Endothelial cell (in vitro differentiated cells): ENCODE measurements at places on chromosomes 5 and 9. TPM values are rescaled to one million over a fixed set of nuclear protein-coding genes. Genes with fewer than 3 reads are reported as not detected.

Gene CTXN3
- 5.4 TPM for total RNA-seq

Gene REEP2
- total RNA-seq = 72.8 TPM

DNA sequence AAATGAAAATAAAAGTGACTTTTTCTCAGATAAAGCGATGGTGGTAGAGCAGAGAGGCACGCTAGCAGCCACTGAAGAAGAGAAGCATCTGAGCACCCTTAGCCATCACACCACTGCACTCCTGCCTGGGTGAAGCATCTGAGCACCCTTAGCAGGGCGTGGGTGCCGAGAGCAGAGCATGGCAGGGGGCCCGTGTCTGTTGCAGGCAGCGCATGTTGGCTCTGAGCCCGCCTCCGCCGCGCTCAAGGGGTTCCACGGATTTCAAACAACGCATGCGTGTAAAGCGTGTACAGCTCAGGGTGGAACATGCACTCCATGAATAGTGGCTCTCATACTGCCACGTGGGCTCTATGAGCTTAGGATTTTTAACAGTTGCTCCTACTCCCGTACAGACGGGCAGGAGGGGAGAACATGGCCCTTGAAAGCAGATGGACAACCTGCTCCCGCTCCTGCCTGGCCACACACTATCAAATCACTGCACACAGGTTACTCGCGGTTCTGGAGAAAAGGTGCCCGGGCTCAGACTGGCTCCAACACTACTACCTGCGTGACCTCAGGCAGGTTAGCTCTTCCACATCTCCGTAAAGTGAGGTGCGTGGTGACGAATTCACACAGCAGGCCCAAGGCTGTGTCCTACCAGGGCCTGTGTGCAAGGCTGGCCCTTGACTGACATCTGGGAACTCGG lies 12.1 kb downstream of the LRRC14B start:
- no peak for DNase-seq

DNA sequence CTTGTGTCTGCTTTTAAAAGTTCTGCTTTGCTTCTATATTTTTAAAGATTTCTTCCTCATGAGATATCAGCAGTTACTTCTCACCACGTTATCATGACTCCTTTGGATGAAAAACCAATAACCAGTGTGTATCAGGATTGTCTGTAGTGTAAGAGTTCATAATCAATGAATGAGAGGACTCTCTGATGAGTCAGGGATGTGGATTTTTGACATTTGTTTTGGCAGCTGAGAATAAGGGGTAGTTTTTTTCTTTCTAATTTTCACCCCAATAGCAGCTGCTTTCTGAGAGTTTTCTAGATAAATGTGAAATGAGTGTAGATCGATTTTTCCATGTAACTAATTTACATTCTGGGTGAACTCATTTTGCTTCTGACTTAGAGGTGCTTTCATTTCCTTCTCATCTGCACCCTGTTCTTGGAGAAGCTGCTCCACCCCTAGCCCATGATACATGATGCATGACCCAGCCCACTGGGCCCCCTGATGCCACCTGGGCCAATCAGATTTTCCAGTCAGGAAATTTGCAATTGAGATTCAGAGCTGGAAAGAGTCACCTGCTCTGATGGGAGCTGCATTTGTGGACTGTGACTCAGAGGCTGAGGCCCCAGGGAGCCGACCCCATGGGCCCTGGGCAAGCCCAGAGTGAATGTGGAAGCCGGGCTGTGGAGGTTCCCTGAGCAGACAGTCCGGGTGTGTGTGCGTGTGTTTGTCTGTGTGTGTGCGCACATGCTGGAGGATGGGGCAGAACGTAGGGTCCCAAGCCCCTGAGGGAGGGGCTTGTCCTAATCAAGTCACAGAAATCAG lies 159.3 kb downstream of the RGS3 start:
- no peak for DNase-seq

Gene C5orf52
- not detected for total RNA-seq

GRCh38 chr5:153432583-153432982 lies 57.9 kb upstream of the GRIA1 start:
- DNase-seq = no peak

DNA sequence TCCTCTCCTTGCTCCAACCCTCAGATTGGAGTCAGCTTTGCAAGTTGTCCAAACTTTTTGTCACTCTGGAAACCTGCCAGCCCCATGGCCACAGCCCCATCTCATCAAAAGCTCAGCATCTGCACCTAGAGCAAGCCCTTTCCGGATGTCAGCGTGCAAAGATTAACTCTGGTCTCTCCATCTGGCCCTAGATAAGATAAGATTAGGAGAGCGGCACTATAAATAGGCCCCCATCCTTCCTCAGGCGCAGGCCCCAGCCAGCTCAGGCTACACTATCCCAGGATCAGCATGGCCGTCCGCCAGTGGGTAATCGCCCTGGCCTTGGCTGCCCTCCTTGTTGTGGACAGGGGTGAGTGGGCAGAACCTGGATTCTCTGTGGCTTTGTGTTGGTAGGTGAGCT lies at the start of gene SPINK4:
SPINK4 (plus strand) TSS at position 247 of the 400 bp plus-strand sequence; CDS start at position 289, 42 bp downstream.
- no peak for DNase-seq

Gene EGR1
- 2.1 TPM for total RNA-seq

Gene ABO
- total RNA-seq = 1.4 TPM

DNA sequence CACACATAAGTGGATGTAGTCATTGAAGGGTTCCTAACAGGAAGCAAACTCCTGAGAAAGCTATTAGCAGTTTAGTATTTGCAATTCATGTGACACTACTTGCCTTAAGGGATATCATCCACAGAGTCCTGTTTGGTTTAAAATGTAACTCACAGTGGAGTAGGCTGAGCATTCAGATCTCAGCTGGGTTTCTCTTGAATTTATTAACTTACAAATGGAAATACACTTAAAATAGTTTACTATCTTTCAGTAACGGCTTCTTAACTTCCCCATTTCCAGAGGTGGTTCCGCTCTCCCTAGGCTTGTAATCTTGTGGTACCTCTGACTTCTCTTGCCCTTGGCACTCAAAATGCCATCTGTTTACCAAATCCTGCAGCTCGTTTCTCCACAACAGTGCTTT lies 660.7 kb upstream of the ADAMTS16 start:
- DNase-seq = no peak

DNA sequence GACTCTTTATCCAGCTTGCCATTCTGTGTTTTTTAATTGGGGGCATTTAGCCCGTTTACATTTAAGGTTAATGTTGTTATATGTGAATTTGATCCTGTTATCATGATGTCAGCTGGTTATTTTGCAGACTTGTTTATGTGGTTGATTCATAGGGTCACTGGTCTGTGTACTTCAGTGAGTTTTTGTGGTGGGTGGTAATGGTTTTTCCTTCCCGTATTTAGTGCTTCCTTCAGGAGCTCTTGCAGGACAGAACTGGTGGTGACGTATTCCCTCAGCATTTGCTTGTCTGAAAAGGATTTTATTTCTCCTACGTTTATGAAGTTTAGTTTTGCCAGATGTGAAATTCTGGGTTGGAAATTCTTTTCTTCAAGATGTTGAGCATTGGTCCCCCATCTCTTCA lies 381.1 kb downstream of the MAN2A1 start:
- DNase-seq = no peak

DNA sequence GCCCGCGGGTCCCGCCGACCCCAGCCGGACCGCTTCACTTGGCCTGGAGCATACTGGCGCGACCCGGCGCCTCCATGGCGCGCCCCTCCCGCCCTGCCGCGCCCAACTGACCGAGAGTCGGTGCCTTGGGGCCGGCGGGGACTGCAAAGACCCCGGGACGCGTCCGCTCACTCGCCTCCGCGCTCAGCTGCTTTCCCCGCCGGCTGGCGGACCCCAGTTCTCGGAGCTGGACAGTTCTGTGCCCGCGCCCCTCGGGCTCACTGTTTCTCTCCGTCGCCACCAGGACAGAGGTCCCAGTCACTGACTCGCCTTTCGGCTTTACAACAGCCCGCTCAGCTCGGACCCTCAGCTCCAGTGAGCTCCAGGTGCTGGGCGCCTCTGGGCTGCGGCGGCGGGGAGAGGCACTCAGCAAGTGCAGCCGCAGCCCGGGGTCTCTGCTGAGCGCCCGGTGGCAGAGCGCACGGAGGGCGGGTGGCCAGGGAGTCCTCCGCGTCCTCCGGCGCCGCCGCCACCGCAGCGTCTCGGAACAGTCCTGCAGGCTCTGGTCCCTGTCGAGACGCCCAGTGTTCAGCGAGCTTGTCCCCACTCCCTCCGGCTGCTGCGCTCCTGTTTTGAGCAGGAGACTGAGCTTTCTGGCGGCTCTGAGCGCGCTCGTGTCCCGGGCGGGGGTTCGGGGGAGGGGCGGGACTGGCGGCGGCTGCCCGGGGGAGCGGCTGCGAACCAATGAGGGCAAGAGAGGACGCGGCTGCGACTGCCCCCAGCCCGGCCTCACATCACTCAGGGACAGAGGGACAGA lies at the start of gene SMIM32:
SMIM32 (minus strand) TSS at position 637 of the 796 bp plus-strand sequence. CDS start 638 bp downstream, outside the sequence.
- peak; percentile 53 for DNase-seq

Gene FOXD4L4
- 0.13 TPM for total RNA-seq

- DNase-seq = no peak
Observed at GRCh38 chr5:15933259-15934207, 246.1 kb downstream of the MARCHF11 start.
